ENCODE measurements at places on chromosomes 6 and 20.

- DNase-seq = no peak
Measured at GRCh38 chr20:32984196-32984595, 20.0 kb downstream of the SUN5 start.

DNA sequence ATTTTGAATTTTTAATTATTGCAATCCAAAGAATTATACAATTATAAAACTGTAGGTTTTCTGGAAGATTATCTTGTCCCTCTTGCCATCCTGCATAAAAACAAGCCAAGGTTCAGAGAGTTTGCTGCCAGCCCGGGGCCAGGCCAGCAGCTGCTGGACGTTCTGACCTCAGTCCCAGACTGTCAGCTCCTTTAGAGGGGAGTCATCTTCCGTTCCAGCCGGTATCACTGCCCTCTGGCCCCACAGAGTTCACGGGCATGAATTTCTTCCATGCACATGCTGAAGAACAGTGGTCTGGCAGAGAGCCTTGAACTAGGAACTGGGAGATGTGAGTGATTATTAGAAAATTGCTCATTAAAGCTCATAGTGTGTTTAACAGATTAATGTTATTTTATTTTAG is 130.4 kb upstream of the QKI start:
- DNase-seq = no peak

- no peak for DNase-seq
Measured at GRCh38 chr20:36501367-36502006, 39.8 kb upstream of the MYL9 start.

- no peak for DNase-seq
Measured at GRCh38 chr20:825710-826421, 7.6 kb upstream of the FAM110A start.

DNA sequence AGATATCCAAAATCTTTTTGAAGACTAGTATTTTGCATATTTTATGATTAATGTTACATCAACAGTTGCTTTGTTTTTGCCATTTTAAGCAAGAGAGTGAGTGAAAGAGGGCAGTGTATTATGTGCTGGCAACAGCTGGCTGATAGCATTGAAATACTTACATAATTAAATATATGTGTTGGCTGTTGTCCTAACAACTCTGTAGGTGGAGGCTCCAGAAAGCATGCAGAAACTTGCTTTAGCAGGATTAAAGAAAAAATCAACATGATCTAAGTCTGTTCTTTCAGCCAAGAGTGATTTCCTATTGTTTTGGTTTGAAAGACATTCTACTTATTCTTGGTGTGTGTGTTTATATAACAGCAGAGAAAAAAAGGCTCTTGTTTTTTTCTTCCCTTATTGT is 127.5 kb downstream of the CDKAL1 start:
- peak; percentile 20 for DNase-seq

GRCh38 chr20:8456765-8457164 is 324.7 kb downstream of the PLCB1 start:
- DNase-seq = no peak

- no peak for DNase-seq
Measured at GRCh38 chr6:107460083-107460631, 793 bp upstream of the PDSS2 start.

GRCh38 chr6:134223796-134224420 is 94.0 kb downstream of the SGK1 start:
- DNase-seq = no peak

DNA sequence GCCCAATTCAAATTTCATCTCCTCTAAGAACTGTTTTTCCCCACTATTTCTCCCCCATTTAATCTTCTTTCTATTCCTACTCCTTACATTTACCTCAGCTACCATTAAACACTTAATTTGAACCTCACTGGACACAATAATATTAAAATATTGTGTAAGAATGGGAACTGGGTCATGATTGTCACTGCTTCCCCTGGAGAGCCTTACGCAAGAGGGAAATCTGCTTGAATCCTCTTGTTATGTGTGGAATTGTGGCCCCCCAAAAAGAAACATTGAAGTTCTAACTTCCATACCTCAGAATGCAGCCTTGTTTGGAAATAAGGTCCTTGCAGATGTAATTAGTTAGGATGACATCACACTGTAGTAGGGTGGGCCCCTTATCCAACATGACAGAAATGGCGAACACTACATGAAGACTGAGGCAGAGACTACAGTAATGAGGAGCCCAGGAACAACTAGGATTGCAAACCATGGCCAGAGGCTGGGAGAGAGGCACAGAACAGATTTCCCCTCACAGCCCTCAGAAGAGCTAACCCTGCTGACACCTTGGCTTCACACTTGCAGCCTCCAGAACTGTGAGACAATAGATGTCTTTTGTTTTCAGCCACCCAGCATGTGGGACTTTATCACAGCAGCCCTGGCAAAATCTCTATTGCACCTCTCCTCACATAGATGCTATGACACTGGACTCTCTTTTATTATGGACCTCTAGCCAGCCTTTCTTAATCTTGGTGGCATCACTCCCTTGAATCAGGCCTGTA is 29.9 kb downstream of the HIVEP2 start:
- no peak for DNase-seq

- no peak for DNase-seq
Measured at GRCh38 chr20:60984666-60985065, 267.4 kb upstream of the CDH4 start.

DNA sequence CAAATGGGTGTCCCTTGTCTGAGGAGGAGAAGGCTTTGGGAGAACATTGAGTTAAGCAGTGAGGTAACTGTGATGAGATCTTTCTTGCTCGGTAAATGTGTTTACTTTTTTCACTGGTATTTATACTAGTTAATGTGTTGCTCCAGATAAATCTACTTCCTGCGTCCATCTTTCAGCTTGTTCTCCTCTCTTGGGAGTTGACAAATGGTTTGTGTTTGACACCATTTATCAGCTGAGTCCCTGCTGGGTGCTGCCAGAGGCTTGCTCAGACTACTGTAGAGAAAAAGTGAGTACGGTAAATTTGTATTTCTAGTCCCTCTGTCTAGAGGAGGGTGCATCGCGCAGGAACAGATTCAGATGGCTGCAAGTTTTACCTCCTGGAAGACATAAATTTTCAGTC is 8.3 kb upstream of the PRDM1 start:
- no peak for DNase-seq

DNA sequence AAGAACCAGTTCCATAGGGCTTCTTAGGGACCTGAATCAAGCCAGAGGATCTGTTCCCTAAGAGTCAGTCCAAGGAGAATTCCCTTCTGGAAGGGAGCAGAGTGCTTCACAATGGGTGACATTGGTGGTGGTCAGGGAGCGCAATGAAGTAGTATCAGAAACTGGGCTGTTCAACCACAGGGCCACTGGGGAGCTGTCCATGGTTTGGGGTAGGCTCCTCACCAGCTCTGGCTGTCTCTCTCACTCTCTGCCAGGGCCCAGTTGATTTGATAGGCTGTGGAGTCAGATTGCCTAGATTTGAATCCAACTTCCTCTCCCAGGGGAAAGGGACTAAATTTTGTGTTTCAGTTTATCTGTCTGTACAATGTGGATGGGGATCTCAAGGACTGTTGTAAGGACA is 36.7 kb upstream of the CHD6 start:
- no peak for DNase-seq

GRCh38 chr6:11828262-11828870 is 49.8 kb upstream of the ADTRP start:
- DNase-seq = no peak

GRCh38 chr20:41054847-41055230 is 26.2 kb downstream of the TOP1 start:
- no peak for DNase-seq

- no peak for DNase-seq
Measured at GRCh38 chr20:3632311-3633004, 30.7 kb downstream of the GFRA4 start.

DNA sequence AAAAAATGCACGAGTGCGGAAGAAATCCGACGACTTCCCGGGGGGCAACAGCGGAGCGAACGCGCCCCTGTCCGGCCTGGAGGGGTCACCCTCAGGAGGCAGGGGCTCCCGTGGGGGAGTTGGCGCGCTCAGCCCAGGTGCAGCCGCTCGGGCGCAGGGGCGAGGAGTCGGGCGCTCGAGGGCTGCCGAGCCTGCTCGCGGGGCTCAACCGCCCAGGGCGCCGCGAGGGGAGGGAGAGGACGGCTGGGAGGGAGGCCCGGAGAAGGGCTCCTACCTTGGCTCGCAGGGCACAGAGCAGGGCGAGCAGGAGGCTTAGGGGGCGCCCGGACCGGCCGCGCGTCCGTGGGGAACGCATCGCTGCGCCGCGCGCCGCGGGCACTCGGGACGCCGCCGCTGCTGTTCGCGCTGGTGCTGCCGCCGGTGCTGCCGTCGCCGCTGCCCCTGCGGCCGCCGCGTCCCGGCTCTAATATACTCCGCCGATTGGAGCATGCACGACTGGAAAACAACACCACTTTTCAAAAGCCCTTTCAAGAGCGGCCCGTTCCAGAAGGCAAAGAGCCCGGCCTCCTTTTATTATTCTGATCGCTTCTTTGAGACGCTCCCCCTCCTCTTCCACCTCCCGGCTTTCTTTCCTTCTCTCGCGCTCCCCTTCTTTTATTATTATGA is 490 bp downstream of the JAG1 start:
- peak; percentile 45 for DNase-seq

DNA sequence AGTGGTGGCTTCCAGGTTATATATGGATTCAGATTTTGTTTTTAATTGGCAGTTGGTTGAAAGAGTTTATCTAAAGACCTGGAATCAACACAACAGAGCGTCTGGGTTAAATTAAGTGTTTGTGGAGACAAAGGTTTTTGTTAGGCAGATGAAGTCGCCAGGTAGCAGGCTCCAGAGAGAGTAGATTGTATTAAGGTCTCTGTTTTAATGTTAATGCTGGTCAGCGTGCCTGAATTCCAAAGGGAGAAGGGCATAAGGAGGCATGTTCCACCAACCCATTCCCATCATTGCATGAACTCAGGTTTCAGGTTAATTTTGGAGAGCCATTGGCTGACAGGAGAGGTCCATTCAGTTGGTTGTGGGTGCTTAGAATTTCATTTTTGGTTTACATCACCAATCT is 744.1 kb upstream of the GJE1 start:
- no peak for DNase-seq

GRCh38 chr6:11409371-11409770 is 128.2 kb upstream of the TMEM170B start:
- DNase-seq = no peak

GRCh38 chr6:112237066-112237465 is 17.3 kb downstream of the LAMA4 start:
- DNase-seq = no peak

GRCh38 chr6:113888956-113889630 is 31.9 kb downstream of the MARCKS start:
- DNase-seq = no peak

GRCh38 chr20:36336954-36337704 is 31.0 kb downstream of the DLGAP4 start:
- DNase-seq = no peak

DNA sequence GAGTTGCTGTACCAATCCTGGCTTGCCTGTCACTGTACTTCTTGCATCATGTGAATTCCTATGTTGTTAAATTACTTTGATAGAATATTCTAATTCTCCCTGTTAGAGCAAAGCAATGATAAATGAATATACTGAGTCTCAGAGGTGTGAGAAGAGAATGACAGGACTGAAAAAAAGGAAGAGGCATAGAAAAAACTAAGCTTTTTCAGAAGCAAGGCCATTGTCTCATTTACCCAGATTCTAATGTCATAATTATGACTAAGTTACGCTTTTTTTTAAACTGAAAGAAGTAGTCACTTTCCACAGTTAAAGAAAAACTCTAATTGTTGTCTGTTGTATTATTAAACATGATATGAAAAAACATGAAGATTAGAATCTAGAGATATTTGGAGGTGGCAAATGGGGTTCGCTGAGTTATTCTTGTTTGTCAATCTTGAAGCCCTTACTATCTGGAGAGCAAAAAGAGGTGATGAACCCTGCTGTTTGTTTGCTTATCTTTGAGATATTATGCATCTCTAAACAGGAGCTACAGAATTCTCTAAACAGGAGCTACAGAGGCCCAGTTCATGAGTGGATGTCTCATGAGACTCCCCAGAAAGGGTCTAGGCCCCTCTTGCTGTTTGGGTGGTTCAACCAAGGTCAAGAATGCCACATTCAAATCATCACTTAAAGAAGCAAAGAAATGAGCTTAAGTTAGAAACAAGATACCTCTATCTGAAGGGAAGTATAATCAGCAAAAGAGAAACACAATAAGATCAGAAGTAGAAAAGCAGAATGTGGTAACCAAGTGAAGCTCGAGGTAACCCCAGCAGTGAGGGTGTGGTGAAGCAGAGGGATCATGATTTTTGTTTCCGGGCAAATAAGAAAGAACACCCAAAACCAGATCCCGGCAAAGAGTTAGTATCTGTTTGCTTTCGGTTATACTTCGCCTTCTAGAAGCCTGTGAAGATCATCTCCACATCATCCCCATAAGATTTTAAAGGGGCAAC is 33.3 kb upstream of the THEMIS start:
- DNase-seq = no peak

GRCh38 chr6:114747995-114748625 is 405.3 kb upstream of the HS3ST5 start:
- DNase-seq = peak; percentile 20

DNA sequence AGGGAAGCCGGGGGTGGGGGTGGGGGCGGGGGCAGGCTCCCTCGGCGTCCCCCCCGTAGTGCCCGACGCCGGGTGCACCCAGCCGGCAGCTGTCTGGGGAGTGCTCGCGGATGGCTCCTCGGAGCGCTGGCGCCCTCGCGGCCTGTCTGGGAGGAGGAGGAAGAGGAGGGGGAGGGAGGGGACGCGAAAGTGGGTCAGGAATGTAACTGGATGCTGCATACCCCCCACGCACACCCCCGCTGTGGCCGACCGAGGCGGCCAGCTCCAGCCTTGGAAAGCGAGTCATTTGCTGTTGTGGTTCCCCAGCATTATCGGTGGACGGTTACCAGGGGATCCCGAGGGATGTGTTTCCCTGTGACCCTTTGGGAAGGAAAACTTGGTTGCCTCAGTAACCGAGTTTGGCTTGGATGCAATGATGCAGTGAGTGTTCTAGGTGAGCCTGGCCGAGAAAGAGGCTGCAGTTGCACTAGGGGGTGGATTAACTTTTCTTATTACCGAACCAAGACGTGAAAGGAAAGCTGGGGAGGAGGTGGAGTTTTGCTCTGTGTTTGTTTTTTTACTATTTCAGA is 55.2 kb upstream of the RREB1 start:
- peak; percentile 42 for DNase-seq

- no peak for DNase-seq
Measured at GRCh38 chr6:79404677-79405076, 132.6 kb downstream of the LCA5 start.

- DNase-seq = no peak
Measured at GRCh38 chr20:44646641-44647274, 4.7 kb downstream of the ADA start.

- DNase-seq = no peak
Measured at GRCh38 chr20:57449398-57450354, 58.5 kb downstream of the RBM38 start.

- no peak for DNase-seq
Measured at GRCh38 chr20:47346172-47346571, 10.3 kb downstream of the ZMYND8 start.

GRCh38 chr6:96212066-96212465 is 196.3 kb downstream of the FUT9 start:
- DNase-seq = no peak
